ENCODE measurements at places on chromosomes 13 and 19.

GRCh38 chr19:8396563-8397203 is 6.5 kb downstream of the RAB11B start:
- peak; percentile 37 for DNase-seq

GRCh38 chr13:110001670-110002275 is 215.4 kb upstream of the IRS2 start:
- DNase-seq: peak; percentile 47

- no peak for DNase-seq
These were observed 9.7 kb downstream of the DEDD2 start for GRCh38 chr19:42207767-42208271.

DNA sequence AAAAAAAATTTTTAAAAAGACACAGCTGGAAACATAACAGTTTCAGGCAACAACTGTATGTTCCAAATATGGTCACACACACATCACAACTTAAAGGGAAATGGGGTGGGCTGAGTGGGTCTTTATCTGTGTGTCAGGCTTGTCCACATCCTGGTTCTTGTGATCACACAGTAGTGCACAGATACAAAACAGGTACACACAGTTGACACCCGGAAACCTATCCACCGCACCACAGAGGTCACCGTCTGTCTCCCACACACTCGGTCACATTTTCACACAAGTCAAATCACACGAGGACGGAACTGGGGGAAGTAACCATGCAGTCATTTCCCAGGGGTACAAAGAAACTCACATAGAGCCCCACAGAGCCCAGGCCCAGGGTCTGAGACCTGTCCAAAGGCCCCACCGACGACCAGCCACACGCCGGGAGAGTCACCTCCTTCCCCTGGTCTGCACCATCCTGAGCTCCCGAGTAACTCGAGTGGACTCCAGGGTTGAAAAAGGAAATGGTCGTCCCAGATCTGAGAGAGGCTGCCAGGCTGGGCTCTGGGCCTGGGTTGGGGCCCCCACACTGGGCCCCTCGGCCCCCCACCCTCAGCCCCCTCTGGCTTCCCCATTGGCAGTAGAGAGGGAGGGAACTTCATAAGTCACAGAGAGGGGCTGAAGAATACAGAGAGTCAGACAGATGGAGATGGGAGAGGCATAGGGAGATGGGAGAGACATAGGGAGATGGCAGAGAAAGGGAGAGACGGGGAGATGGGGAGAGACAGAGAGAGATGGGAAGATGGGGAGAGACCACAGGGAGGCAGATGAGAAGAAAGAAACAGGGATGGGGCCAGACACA is 1.3 kb upstream of the PPAN start:
- DNase-seq: no peak

GRCh38 chr19:1292419-1293151 is 6.9 kb downstream of the EFNA2 start:
- no peak for DNase-seq

DNA sequence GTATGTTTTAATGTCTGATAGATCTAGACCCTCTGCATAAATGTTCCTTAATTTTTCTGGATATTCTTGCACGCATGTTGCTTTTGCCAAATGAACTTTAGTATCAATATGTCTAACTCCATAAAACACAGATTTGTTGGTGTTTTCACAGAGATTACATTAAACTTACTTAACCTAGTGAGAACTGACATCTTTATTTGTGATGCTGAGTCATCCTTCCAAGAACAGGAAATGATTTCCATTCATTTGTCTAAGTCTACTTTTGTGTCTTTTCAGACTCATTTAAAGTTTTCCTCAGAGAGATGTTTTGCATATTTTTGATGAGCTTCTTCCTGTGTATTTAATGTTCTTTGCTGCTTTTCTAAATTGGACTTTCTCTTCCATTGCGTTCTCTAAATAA is 184.0 kb downstream of the SLC7A1 start:
- DNase-seq: no peak

- no peak for DNase-seq
These were observed 72.4 kb downstream of the STARD13 start for GRCh38 chr13:33213024-33213768.

DNA sequence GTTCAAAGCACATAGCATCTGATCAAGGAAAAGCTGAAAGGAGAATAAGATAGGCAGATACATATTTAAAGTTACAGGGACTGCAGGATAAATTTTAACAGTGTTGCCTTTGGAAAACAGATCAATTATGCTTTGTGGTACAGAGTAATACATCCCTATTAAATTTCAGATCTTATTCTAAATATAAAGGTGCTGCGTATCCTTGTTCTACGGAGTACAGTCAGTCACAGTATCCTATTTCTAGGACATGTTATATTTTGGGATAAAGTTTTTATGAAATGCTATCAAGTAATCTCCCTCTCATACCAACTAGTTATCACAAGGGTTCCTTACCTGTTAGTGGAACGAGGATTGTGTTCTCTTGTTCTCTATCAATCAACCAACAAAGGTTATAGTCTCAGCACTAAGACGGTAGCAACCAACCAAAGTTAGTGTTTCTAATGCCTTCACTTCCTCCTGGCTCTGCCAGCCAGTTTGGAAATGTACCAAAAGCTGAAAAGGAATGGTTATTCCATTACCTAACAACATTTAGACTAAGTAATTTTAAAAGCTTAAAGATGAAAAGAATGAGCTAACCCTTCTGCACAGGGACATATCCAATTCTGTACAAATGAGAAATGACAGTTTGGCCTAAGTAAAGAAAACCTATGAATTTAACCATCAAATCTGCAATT is 35.2 kb downstream of the TSC22D1 start:
- DNase-seq: no peak

- DNase-seq: no peak
These were observed 108.6 kb upstream of the GJB6 start for GRCh38 chr13:20340759-20341171.

Data from fibroblast of gingiva (primary cell).